ENCODE measurements at places on chromosomes 5 and 9. TPM values are rescaled to one million over a fixed set of nuclear protein-coding genes. Genes with fewer than 3 reads are reported as not detected.

NAIP gene
- total RNA-seq, result 32.5 TPM

IL9 gene
- not detected for total RNA-seq

ADCY2 gene
- total RNA-seq, result 3.8 TPM

TPM2 gene
- total RNA-seq, result 188 TPM

DCTN3 gene
- total RNA-seq, result 119 TPM

CCNI2 gene
- total RNA-seq, result 0.17 TPM

PCDHGB5 gene
- 9.3 TPM for total RNA-seq

F2RL1 gene
- total RNA-seq, result 0.42 TPM

HRH2 gene
- total RNA-seq, result not detected

SLCO6A1 gene
- total RNA-seq, result 1.6 TPM

HAPLN1 gene
- 2.9 TPM for total RNA-seq

- H3K27me3 ChIP-seq, result peaks cover 8% of the 10 kb centered on the region
- H3K4me3 ChIP-seq, result no peak overlapping the region
- H3K4me1 ChIP-seq, result peaks cover 18% of the 10 kb centered on the region
- DNase-seq, result no peak
These were observed 112.0 kb upstream of the TBC1D2 start for GRCh38 chr9:98367371-98367900.

DNA sequence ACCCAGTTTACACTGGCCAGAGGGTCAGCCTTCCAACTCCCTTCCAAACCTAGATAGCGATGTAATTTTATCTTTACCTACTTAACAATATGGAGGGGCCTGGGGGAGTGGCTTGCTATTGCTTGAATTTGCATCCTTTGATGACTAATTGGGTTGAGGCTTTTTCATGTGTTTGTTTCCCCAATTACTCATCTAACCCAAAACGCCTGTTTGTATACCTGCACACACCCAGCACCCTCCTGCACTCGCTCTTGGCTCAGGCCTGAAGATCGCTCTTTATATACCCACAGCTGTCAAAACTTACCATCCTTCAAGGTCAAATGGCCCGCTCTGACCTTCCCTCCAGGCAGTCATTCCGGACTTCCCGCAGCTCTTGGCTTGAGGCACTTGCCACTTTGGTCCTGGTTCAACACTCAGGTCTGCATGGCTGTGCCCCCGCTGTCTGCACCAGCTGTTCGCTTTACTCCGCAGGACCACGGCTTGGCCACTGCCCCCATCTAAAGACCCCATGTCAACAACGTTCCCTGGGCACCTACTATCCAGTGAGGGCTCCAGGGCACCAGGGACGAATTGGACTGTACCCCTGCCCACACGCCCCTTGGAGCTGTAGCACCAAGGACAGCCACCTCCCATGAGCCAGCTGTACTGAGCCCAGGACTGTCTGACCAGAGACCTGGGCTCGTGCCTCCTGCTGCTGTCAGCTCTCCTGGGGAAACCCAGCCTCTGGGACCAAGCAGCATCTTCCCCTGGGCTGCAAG, 76.1 kb upstream of the ADAMTS2 start:
- no peak overlapping the region for H3K4me3 ChIP-seq
- H3K4me1 ChIP-seq, result peaks cover 17% of the 10 kb centered on the region
- H3K27ac ChIP-seq, result no peak overlapping the region
- DNase-seq, result no peak
- H3K36me3 ChIP-seq, result no peaks in the 10 kb centered on the region

- peak overlapping the region; percentile 93 for H3K27ac ChIP-seq
- H3K4me3 ChIP-seq, result peak overlapping the region; percentile 76
- peak; percentile 39 for DNase-seq
- H3K27me3 ChIP-seq, result peaks cover 4% of the 10 kb centered on the region
- peaks cover 73% of the 10 kb centered on the region for H3K4me1 ChIP-seq
These were observed 22.1 kb downstream of the PTCH1 start for GRCh38 chr9:95494416-95495371.

- no peak overlapping the region for H3K4me3 ChIP-seq
- no peak for DNase-seq
- no peak overlapping the region for H3K27ac ChIP-seq
- no peaks in the 10 kb centered on the region for H3K36me3 ChIP-seq
- no peaks in the 10 kb centered on the region for H3K4me1 ChIP-seq
These were observed 471.8 kb downstream of the KDM4C start for GRCh38 chr9:7229571-7229970.

DNA sequence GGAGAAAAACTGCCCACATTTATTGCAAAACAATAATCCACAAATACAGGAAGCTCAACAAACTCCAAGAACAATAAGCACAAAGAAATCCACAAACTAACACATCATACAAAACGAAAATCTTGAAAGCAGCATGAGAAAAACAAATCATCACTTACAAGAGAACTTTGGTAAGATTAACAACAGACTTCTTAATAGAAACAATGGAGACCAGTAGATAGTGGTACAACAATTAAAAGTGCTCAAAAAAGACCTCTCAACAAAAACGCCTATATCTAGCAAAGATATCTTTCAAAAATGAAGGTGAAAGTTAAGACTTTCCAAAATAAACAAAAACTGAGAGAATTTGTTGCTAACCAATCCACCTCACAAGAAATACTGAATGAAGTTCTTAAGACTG, 38.4 kb downstream of the CDKL3 start:
- no peak overlapping the region for H3K4me3 ChIP-seq
- H3K27me3 ChIP-seq, result peaks cover 4% of the 10 kb centered on the region
- H3K36me3 ChIP-seq, result peaks cover 22% of the 10 kb centered on the region
- H3K27ac ChIP-seq, result no peak overlapping the region

DNA sequence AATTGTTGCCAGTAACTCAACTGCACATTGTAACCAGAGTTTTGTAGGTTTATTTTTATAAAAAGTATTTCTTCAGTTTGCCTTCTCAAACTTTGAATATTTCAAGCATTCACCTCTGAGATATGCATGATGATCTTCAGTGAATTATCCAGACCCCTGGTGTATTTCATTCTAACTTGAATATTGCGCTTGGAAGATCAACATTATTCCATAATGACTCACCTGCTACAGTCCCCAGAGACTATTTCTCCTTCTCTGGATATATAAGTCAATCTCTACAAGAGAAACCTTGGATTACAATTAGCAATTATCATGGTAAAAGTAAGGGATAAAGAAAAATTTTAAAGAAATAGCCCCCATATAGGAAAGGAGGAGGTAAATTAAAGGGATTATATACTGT, 1041.0 kb downstream of the TLE1 start:
- H3K27me3 ChIP-seq, result no peaks in the 10 kb centered on the region
- no peak for DNase-seq
- H3K36me3 ChIP-seq, result no peaks in the 10 kb centered on the region
- H3K4me1 ChIP-seq, result no peaks in the 10 kb centered on the region
- H3K4me3 ChIP-seq, result no peak overlapping the region

GRCh38 chr5:61933787-61934626, 372.0 kb upstream of the KIF2A start:
- DNase-seq, result peak; percentile 65
- H3K4me1 ChIP-seq, result no peaks in the 10 kb centered on the region
- no peak overlapping the region for H3K27ac ChIP-seq

DNA sequence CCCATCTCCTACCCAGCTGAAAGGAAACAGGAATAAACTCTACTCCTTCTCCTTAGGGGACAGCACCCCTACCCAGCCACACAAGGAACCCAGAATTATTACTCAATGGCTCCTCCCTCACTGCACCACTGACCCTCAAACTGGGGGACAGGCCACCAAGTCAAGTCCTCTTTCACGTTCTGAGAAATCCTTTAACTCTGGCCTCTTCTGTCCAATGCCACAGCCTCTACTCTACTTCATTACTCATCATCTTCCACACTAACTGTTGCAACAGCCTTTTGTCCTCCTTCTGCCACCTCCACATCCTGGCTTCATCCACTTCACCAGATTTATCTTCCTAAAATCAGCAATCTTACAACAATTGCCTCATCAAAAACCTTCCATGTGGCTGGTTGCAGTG, 6.8 kb downstream of the TTC39B start:
- H3K27me3 ChIP-seq, result peaks cover 5% of the 10 kb centered on the region
- no peaks in the 10 kb centered on the region for H3K4me1 ChIP-seq
- H3K36me3 ChIP-seq, result peaks cover 15% of the 10 kb centered on the region
- DNase-seq, result no peak
- H3K27ac ChIP-seq, result no peak overlapping the region

DNA sequence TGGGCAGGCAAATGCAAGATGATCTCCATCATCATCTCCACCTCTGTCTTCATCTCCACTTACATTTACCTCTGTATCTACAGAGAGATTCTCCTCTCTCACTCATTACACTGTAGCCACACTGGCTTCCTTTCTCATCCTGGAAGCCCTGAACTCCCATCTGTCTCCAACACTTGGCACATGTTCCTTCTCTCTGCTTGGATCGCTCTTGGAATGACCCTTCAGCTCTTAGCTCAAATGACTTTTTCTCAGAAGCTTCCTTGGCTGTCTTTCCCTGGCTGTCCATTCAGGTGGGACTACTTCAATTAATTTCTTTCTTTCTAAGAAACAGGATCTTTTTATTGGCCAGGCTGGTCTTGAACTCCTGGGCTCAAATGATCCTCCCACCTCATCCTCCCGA, 120.0 kb upstream of the KLF4 start:
- no peaks in the 10 kb centered on the region for H3K36me3 ChIP-seq
- H3K4me1 ChIP-seq, result no peaks in the 10 kb centered on the region
- DNase-seq, result no peak

- H3K27me3 ChIP-seq, result peaks cover 17% of the 10 kb centered on the region
- peak overlapping the region; percentile 96 for H3K27ac ChIP-seq
- no peaks in the 10 kb centered on the region for H3K36me3 ChIP-seq
- H3K4me3 ChIP-seq, result peak overlapping the region; percentile 93
These were observed 1.4 kb downstream of the NCS1 start for GRCh38 chr9:130173666-130173983.

GRCh38 chr5:135376961-135377624, 21.9 kb downstream of the MACROH2A1 start:
- H3K27ac ChIP-seq, result no peak overlapping the region
- no peaks in the 10 kb centered on the region for H3K36me3 ChIP-seq
- H3K4me3 ChIP-seq, result no peak overlapping the region
- DNase-seq, result no peak
- H3K4me1 ChIP-seq, result peaks cover 3% of the 10 kb centered on the region

GRCh38 chr9:125529589-125530515, 177.2 kb downstream of the MAPKAP1 start:
- peaks cover 5% of the 10 kb centered on the region for H3K36me3 ChIP-seq
- H3K4me3 ChIP-seq, result no peak overlapping the region
- no peaks in the 10 kb centered on the region for H3K27me3 ChIP-seq
- no peak overlapping the region for H3K27ac ChIP-seq
- peaks cover 8% of the 10 kb centered on the region for H3K4me1 ChIP-seq

- DNase-seq, result no peak
- no peak overlapping the region for H3K4me3 ChIP-seq
- H3K27ac ChIP-seq, result no peak overlapping the region
These were observed 4.2 kb downstream of the NINJ1 start for GRCh38 chr9:93129691-93130500.

DNA sequence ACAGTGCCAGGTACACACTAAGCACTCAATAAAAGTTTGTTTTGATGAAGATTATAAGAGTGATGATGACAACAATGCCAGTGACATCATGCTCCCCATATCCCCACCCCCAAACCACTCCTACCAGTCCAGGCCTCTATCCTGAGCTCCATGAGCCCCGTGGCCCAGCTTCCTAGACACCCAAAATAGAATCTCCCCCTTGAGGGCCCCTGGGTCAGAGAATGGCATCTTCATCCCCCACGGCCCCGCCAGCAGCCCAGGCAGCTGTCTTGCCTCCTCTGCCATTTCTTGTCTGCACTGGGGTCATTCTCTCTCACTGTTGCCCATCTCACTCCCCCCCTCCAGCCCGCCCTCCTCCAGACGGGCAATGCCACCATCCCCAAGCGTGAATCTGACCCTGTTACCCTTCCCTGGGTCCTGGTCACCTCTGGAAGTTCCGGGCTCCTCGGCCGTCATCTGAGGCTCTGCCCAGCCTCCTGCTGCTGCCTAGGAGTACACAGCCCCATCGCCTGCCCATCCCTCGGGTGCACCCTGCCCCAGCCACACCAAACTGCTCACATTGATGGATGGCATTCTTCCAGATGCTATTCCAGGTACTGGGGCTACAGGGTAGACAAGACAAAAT, 76.8 kb upstream of the LMX1B start:
- no peak overlapping the region for H3K4me3 ChIP-seq
- H3K27ac ChIP-seq, result peak overlapping the region; percentile 72
- peak; percentile 4 for DNase-seq
- H3K36me3 ChIP-seq, result no peaks in the 10 kb centered on the region

DNA sequence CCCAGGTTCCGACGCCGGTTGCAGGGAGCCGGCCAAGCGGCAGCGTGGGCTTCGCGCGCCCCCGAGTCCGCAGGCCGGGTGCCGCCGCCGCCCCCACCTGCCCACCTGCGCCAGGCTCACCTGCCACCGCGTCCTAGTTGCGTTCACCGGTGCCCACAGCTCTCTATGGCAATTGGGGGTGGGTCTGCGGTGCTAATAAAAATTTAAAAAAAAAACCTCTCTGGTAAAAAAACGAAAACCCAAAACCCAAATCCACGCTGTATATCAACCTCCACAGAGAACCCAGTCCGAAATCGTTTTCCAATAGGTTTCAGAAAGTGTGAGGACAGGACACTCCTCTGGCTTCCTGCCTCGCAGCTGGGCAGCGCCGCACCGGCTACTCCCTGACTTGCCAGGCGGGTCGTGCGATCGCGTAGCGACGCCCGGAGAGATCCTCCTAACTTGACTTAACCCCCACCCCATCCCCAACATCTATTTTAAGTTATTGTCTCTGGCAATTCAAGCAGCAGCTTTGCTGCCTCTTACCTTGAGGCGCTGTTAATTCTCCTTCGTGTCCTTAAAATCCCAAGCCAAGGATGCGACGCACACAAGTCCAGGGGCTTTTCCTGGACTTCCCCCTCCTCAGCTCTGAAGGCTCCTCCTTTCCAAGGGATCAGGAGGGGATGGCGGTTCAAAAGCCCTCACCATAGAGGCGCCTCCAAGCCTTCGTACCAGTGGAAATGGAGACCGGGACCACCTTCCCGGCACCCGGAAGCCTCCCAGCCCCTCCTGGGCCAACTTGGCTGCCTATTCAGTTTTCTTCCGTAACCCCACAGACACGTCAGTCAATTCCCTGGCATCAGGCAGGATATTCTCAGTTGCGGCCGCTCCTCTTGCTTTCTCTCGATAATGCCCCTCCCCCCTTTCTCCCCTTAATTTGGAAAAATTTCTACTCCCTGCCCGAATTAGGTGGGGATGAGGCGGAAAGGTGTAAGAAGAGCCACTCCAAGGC, 1639.4 kb upstream of the C9orf72 start:
- H3K27ac ChIP-seq, result peak overlapping the region; percentile 48
- H3K4me3 ChIP-seq, result peak overlapping the region; percentile 96
- H3K27me3 ChIP-seq, result peaks cover 16% of the 10 kb centered on the region

DNA sequence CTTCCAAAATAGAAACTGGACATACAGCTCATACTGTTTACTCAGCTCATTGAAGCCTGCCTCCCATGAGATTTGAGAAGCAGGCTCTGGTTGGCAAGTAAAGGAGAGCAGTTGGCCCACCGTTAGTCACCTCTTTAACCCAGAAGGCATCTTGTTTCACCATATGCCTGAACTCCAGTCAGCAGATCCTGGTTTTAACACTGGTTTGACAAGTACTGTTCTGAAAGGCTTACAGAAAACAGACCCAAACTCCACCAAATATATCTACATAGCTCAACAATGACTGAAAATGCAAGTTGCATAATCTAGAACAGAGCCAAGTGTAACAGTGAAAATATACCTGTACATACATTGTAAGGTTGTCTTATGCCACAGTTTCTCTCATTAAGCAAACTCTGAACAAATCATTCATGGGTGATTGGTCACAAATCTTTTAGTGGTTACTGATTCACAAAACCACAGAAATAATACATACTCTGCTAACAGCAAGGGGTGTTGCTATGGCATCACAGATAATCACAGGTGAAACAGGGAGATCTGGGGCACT, 198.8 kb downstream of the BNC2 start:
- H3K27ac ChIP-seq, result no peak overlapping the region
- DNase-seq, result no peak
- no peaks in the 10 kb centered on the region for H3K36me3 ChIP-seq

- no peak for DNase-seq
- H3K27me3 ChIP-seq, result no peaks in the 10 kb centered on the region
- no peak overlapping the region for H3K4me3 ChIP-seq
- no peak overlapping the region for H3K27ac ChIP-seq
These were observed 212.2 kb downstream of the SMARCA2 start for GRCh38 chr9:2227144-2227867.
